ENCODE measurements at places on chromosomes 2 and 18. TPM values are rescaled to one million over a fixed set of nuclear protein-coding genes. Genes with fewer than 3 reads are reported as not detected.

DNA sequence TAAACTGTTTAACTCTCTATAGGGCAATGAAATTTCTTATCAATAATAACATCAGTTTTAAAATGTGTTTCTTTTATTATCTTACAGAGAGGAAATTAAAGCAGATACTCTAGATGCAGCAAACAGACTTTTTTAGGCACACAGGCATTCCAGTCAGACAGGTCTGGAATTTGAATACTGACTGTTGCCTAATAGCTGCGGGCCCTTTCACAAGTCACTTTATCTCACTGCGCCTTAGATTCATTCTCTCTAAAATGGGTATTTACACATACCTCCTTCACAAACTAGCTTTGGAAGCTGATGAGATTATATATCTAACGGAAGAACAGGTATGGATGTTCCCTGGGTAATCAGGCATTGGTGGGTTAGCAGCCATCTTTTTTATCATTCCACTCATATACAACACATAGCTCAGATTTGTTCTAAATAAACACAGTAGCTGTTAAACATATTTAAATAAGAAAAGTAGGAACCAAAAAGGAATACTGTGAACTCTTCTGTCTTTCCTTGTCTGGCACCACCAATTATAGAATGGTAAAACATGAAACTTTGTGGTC is 104.2 kb downstream of the LRP2 start:
- no peak for DNase-seq

- no peak for DNase-seq
These were observed 25.2 kb upstream of the FAM117B start for GRCh38 chr2:202609381-202610145.

DNA sequence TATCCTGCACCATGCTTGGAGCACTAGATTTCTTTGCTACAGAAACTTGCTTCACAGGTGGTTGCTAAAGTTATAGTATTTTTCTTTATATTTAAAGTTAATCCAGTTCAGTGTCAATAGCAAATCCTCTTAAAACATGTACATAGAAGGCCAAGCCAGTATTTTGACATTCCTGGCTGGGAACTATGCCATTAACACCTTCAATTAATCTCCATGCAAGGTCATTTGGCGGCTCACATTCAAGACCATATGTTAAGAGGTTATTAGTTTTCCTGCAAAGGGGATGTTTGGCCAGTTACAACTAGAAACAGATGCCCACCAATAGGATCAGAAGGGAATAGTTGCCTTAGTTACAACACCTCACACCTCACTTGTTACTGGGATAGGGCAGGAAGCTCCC is 261.3 kb upstream of the MEIS1 start:
- DNase-seq: no peak

DNA sequence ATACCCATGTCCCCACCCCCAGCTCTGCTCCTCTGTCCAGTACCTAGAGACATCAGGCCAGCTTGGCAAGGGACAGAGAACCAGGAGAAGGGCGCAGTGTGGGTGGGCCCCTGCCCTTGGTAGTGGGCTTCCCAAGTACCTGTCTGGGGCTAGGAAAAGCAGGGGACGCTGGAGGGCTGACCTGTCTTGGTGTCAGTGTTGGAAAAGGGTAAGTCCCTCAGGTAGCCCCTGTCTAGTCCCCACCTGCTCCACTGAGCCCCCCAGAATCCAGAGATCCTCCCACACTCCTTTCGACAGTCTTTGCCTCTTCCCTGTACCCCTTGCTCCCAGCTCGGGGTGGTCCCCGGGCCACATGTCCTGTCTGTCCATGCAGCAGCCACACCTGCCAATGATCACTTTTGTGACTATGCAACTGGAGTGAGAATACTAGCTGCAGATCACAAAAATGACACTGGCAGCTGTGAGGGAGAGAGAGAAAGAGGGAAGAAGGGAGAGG is 14.6 kb downstream of the DNAJB2 start:
- DNase-seq: no peak

DNA sequence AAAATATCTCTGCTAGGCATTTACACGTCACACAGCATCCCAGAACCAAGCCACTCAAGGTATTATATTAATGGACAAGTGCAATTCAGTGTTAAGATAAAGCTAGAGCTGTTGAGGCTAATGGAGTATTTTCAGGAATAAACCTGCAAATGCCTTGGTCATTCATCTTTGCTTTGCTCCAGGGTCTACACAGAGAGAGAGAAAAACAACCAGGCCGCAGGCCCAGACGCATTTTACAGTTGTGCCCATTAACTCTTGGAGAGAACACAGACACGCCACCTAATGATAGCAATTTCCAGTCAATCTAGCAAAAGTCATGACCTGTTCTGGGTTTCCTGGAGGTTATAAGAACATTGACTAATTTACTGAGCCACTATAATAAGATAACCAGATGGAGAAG is 829.3 kb downstream of the LRRTM4 start:
- DNase-seq: no peak

DNA sequence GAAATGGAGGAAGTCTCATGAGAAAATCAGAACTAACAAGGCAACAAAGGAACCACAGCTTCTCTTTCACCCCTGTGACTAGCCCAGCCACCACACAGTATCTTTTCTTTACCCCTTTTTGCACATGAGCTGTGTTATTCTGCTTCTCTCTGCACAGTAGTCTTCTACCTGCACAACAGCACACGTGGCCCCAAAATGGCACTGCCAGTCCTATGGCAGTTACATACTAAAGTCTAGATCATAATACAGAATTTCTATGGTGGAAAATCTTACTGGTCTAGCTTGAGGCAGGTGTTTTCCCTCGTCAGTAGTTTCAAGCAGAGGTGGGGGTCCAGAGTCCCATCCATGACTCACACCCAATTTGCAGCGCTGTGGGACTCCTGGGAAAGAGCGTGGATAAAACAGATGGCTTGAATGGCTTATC is 177.7 kb downstream of the DIS3L2 start:
- no peak for DNase-seq

- no peak for DNase-seq
These were observed 435.7 kb downstream of the TXNL1 start for GRCh38 chr18:56202678-56203077.

DNA sequence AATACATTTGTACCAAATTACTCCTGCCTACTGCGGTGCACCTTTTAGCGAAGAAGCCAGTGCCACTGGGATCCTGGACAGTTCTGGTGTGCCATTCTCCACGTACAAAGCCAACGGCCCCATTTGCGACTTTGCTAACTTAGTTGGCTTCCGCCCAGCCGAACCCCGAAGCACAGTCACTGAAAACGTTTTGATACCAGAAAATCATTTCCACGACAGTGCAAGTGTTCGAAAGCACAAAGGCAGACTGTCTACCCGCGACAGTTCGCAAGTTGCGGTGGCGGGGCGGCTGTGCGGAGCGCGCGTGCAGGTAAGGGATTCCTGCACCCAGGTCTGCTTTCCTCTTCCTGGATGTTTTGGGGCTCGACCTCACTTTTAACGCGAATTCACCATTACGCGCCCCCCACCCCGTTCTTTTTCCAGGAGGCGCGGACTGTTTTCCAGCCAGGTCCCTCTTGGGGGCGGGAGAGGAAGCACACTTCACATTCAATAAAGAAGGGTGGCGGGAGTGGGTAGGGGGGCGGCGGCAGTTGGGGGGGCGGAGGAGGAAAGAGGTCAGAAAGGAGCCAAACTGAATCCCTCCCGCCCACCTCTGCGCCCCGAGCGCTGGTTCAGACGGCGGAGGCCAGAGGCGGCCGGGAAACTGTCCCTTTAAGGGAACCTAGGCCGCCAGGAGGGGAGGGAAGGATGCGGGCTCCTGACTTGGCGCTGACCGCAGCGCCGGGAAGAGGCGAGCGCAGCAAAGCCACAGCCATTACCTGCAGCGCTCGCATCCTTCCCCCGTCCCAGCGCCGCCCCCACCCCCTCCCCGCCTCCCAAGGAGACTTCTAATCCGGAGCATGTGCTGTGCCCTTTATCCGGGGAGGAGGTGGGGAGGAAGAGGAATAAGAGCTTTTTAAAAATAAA is 107.4 kb upstream of the KCTD1 start:
- no peak for DNase-seq

DNA sequence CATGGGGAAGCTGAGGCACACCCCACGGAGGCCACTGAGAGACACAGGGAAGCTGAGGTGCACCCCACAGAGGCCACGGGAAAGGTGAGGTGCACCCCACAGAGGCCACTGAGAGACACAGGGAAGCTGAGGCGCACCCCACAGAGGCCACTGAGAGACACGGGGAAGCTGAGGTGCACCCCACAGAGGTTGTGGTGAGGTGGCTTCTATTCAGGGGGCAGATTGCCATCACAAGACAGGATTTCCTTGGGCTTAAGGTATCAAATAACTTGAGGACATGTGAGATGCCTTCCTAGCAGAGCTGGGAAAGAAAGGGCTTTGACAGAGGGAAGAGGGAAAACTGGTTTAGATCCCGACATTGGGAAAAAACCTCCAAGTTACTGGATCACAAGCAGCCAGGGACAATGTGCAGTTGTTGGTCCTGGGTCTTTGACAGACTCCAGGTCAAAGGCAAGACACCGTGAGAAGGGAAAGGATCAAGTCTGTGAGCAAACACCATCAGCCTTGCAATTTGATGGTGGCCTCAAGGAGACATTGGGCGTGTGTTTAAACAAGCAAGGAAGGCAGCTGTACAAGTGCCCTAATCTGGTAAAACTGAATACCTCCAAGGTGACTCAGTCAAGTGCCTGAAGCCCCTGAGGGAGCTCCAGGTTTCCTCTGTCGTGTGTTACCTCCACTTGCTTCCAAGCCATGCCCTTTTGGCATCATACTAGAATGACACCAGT is 133.2 kb upstream of the EPAS1 start:
- DNase-seq: no peak

DNA sequence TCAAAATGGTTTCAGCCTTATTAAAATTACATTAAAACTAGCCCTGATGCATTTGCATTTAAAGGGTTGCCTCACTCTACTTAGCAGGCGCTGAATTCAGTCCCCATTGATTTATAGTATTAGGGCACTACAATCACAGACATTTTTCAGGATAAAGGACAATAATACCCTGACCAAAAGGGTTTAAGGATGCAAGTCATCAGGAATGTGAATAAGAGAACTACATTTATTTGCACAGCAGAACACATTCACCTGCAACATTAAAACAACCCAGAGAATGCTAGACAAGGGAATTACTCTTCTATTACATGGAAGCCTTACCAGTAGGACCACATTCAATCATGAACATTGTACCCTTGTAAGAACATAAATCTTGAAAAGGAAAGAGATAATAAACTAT is 93.6 kb downstream of the TCF4 start:
- DNase-seq: no peak

DNA sequence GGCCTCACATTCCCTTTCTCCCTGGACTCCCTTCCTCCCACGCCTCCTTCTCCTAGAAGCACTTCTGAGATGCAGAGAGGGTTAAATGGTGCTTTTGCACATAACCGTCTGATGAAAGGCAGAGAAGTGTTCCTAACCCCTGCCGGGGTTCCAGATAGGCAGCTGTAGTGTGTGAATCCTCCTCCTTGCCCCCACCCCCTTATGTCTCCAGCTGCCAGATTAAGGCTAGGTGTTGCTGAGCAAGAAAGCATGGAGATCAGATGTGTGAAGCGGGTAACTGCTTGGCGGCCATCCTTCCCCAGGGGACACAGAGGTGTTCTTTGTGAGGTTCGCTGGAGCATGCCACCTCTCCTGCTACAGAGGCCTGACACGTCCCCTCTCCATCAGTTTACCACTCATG is 88.3 kb downstream of the NRP2 start:
- DNase-seq: no peak

DNA sequence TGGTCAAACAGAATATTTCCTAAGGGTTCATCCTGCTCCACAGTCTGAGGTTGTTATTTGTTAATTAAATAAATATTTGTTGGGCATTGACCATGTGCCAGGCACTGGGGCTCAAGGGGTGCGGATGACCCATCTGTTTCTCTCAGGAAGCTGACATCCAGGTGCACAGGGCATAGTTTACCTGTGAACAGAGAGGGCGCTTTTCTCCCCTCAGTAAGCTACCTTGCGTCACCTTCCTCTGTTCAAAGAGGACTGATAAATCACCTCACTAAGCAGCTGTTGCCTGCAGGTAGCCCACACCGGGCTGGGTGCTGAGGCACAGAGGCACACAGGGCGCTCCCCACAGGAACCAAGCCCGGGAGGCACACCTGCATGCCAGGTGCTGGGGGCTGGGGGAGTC is 41.6 kb downstream of the SH3RF3 start:
- no peak for DNase-seq

DNA sequence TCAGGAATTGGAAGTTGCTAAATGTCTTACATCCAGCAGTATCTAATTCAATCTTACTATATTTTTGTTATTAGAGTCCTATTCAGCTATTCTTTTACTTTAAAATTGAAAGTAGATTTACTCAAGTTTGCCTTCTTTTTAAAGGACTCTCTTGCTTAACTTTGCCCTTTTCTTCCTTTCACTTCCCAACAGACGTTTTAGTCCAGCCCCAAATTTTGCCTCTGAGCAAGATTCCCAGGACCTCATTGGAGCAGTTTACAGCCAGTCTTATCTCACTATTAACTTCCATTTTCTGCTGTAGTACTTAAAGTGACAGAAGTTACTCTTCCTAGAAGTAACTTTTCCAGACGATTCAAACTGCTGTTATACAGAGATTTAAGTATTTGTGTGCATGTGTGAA is 1.7 kb upstream of the PRKD3 start:
- peak; percentile 85 for DNase-seq

DNA sequence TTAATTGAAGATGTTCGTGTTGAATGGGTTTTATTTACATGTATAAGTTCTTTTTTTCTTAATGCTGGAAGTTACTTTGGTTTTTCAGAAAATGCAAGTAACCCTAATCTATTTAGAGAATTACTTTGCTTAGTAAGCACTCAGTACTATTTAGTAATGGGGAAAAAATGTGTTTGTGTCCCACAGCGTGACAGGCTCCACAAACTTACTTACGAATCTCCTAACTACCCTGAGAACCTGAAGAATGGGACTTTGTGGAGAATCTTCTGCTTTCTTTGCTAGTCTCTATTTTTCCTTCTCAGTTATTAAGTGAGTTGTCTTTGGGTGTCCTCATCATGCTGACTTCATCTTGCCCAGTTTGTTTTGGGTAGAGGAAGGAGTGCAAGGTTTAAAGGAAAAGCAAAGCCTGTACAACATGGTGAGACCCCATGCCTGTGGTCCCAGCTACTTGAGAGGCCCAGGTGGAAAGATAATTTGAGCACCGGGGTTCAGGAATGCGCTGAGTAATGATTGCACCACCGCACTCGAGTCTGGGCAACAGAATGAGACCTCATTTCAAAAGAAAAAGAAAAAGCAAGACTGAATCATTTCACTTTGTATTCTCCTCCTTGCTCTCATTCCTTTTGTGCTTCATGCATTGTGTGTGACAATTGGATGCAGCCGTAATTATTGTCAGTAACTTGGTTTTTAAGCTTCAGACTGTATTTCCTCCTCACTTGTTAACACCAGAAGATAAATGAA is 10.2 kb downstream of the NEDD4L start:
- no peak for DNase-seq

GRCh38 chr2:236754271-236754944 is 184.8 kb downstream of the ACKR3 start:
- no peak for DNase-seq

- no peak for DNase-seq
These were observed 97.2 kb downstream of the ARL4C start for GRCh38 chr2:234399451-234400246.

- peak; percentile 36 for DNase-seq
These were observed 169.8 kb downstream of the MREG start for GRCh38 chr2:215843579-215843978.

GRCh38 chr18:63192885-63193349 is 126.7 kb downstream of the BCL2 start:
- no peak for DNase-seq

SERPINB10 gene
- total RNA-seq: 3.9 TPM

RIT2 gene
- total RNA-seq: not detected

ELOA2 gene
- not detected for total RNA-seq

C2orf78 gene
- not detected for total RNA-seq

PCARE gene
- total RNA-seq: 0.10 TPM

LRP2 gene
- 0.10 TPM for total RNA-seq

PARD3B gene
- 21.7 TPM for total RNA-seq

CRYGD gene
- total RNA-seq: not detected

HOXD10 gene
- total RNA-seq: 1.8 TPM
